ENCODE measurements at places on chromosomes 3 and 15.

GRCh38 chr3:1908651-1909445 is 189.8 kb upstream of the CNTN4 start:
- DNase-seq: no peak

DNA sequence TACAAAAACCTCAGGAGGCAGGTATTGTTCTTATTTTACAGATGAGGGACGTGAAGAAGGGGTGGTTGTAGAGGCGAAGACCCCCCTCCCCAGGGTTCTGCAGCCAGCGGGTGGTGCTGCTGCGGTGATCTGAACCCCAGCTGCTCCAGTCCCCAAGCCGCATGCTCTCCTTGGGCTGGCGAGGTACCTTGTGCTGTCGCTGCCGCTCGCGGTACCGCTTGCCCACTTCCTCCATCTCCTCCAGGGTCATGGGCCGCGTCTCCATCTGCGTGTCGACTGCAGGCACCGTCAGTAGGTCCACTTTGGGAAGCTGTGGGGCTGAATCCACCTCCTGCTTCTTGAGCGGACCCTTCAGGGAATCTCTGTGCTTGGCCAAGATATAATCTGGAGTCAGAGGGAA is 17.5 kb downstream of the EFCAB12 start:
- DNase-seq: no peak

DNA sequence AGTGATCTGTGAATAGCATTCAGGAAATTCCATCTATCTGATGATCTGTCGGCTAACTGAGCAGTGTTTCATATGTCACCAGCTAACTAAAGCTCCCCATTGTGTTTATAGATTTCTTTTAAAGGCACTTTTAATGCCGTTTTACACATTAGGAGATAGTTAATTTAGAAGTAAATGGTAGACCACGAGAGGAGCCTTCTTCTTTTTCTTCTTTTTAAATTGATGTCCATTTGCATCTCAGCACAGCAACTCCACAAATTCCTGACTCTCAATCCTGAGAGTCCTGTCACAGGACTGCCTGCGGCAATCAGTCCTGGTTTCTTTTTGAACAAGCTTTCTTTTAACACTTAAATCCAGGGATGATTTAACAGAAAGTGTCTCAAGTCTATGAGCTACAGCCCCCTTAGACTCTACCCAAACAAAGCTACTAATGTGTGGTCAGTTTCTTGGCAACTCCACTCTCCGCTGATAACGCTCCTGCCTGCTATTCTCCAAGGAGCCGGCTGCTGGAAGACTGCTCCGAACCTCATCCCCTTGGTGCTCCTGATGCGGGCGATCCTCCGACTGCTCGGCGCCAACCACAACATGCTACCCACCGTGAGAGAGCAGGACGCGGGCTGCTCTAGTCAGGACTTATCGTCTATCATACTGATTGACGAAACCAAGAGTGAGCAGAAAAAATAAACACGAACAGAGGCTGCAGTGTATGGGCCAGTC is 421.4 kb downstream of the MECOM start:
- no peak for DNase-seq

GRCh38 chr3:141764045-141764444 is 837 bp downstream of the GRK7 start:
- DNase-seq: no peak

DNA sequence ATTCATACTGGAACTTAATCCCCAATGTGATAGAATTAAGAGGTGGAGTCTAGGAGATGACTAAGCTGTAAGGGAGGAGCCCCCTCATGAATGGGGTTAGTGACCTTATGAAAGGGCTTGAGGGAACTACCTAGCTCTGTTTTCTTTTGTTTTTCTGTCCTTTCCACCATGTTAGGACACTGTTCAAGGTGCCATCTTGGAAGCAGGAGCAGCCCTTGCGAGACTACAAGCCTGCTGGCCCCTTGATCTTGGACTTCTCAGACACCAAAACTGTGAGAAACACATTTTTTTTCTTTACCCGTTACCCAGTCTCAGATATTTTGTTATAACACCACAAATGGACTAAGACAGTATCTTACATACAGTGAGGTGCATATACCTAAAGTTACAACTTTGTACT is 26.5 kb downstream of the GOLGA6A start:
- no peak for DNase-seq

GRCh38 chr3:42745291-42745745 is 27.7 kb downstream of the CCDC13 start:
- no peak for DNase-seq

GRCh38 chr3:155712008-155712407 is 32.9 kb downstream of the PLCH1 start:
- DNase-seq: peak; percentile 63

All from GM12865 (cell line).